ENCODE measurements at places on chromosomes 16 and 17.

GRCh38 chr17:75980188-75981018 lies 1.4 kb downstream of the TEN1 start:
- DNase-seq: no peak

DNA sequence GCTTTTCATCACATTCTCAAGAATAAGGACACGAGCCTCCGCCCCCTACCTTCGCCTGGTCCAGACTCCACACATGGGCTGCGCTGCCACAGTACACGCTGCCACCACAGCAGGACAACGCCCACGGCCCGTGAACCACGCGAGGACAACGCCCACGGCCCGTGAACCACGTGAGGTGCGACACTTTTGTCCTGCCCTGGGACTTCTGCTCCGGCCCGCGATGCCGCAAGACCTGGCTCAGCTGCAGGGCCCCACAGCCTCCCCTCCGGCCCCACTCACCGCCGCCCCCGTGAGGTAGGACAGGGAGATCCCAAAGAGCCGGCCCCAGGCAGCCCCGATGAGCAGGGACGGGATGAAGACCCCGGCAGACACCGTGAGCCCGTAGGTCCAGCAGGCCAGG lies 5.9 kb upstream of the CCDC154 start:
- no peak for DNase-seq

- DNase-seq: no peak
These were observed 1215.9 kb downstream of the CDH8 start for GRCh38 chr16:60820361-60820760.

DNA sequence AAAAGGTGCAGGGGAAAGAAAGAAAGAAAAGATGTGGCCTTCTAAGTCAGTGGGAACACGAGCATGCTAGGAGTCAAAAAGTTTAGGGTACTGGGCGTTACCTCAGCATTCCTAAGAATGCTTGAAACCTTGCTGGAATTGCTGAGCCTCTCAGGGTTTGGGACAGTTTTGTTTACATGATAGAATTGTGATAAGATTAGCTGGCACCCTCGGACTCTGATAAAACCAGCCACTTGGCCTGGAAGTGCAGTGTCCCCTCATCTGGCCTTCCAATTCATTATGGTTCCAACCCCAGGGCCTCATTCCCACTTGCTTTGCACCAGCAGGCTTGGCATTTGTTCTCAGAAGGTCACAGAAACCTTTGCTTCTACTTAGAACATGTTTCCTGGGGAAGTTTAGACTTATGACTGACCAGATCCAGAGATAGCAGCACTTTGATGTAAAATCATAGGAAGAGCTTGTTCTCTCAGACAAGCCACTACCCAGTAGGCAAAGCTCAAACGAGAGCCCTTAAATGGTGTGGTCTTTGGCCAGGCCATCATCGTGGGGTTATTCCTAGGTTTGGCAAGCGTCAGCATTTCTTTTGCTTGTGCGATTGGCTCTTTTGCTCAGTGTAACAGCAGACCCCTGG lies 8.0 kb downstream of the SGF29 start:
- no peak for DNase-seq

DNA sequence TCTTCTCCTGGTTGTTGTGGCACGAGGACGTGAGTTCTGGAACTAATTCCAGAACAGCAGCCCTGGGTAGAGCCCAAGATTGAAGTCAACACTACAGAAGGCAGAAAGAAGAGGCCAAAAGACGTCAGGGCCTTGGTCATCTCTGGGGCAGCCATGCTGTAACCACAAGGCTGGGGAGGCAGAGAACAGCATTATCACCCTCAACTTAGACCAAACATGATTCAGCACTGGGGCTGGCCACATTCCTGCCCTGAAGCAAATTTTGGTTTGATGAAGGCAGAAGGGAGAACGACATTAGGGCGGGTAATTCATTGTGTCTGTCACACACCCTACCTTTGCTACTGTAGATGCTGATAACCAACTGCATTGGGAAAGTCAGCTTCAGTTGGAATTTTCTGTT lies 9.7 kb upstream of the ALOX15B start:
- DNase-seq: no peak

Measured in neural crest cell (in vitro differentiated cells).